ENCODE measurements at places on chromosomes 3 and 15. TPM values are rescaled to one million over a fixed set of nuclear protein-coding genes. Genes with fewer than 3 reads are reported as not detected.

DNA sequence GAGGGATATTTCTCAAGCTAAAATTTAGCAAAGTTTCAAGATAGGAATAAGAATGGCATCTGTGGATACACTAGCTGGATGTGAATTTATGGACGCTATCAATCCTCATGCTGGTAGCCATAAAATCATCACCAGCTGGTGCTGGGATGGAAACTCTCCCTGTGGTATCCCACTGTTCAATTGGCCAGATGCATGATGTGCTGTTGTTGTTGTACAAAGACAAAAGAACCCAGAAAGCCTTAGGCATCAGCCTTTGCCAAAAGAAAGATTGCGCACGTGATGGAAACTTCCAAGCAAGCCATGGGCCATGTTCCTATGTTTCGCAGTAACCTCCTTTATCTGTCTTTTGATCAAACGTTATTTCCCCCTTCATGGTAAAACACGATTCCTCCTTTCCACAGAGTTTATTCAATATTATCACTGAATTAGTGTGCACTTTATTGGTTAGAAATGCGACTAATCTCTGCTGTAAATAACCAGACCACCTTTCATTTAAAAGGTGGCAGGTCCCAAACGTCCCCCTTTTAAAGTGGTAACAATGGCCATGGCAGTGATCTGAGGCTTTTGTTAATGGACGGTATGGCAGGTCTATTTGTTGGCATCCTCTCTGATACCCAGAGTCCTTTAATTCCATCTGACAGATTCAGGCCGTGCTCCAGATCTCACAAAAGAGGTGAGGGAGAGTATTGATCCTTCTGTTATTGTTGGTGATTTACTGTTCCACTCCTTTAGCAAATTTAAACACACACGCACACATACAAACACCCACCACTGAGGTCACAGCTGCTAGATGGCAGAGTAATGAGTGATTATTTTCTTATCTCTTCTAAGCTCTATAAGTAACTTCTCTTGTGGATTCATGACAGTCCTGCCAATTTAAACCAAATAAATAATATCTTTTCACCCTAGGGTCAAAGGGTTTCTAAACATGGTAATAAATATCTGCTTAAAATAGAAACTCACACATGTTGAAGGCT is 291.2 kb upstream of the KCNMB2 start:
- DNase-seq, result no peak

DNA sequence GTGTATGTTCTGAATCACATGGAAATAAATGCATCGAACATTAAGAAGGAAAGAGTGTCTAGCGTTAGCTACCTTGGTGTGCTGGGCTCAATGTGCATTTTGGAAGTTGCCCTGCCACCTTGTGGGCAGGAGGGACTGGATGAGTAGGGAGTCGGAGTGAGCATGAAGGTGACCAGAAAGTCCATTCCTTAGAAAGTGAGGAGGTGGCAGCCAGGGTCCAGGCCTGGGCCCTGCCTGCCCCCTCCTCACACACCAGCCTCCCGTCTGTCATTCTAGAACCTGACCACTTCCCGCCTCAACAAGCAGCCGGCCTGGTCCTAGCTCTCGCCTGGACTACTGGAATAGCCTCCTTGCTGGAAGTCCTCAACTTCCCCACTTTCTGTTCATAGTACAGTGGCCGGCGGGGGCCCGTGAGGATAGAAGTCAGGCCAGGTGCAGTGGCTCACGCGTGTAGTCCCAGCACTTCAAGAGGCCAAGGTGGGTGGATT is 10.2 kb upstream of the GATA2 start:
- no peak for DNase-seq

GRCh38 chr15:48644467-48644826 is 1.1 kb downstream of the FBN1 start:
- peak; percentile 27 for DNase-seq

DNA sequence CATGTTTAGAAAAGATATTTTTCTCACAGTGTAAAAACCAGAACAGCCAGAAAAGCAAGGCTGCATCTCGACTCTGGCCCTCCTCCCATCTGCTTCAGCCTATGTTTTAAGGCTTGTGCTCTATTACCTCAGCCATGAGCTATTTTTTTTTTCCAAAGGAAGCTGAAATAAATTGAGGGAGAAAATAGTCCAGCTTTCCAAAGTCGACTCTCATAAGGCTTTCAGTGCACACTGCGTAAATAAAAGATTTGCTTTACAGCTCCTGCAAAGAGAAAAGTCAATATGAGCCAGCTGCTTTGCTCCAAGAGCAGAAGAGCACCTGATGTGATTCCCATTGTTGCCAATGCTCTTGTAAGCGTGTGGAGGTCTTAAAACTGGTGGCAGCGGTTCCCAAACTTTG is 26.7 kb downstream of the SCG3 start:
- no peak for DNase-seq

DNA sequence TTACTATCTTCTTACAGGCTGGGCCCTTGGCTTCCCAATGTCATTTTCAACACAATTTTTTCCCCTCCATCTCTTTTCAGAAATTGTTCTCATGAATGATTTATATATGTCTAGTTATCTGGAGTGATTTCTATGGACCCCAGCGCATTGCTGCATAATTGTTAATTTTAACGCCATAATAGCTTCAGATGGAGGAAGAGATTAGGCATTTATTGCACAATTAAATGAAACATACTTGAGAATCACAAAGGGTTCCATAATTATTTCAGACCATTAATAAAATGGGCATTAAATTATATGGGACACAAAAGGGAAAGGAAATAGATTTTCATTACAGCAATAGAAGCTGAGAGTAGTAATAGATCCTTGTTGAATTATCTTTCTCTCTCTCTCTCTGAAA is 70.3 kb upstream of the SOX14 start:
- DNase-seq, result no peak

DNA sequence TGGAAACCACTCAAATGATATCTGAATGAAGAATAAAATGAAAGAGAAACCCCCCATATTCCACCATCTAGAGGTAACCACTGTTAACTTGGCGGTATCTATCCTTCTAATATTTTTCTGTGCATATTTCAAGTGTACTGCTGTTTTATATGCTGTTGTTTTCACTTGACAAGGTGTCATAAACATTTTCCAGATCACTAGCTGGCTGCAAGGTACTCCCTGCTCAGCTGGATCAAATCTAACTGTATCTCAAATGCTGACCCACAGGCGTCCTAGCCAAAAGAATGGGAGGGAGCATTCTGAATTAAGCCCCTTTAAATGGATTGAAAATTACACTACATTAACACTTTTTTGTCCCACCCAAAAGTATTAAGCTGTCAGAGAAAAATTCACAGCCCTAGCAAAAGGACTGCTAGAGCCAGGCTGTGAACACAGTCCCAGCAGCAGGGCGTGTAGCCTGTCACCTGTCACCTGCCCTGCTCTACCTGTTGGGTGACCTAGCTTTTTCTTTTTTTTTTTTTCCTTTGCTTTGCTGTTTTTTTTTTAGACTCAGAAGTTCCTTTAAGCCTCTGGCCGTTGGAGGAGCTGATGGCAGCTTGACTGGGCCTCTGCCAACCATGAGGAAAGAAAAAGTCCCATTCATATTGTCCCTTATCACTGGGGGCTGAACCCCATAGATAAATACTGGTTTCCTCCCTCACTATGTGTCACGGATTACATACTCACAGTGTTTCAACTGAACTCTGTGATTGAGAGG is 93.7 kb upstream of the TSC22D2 start:
- peak; percentile 44 for DNase-seq

DNA sequence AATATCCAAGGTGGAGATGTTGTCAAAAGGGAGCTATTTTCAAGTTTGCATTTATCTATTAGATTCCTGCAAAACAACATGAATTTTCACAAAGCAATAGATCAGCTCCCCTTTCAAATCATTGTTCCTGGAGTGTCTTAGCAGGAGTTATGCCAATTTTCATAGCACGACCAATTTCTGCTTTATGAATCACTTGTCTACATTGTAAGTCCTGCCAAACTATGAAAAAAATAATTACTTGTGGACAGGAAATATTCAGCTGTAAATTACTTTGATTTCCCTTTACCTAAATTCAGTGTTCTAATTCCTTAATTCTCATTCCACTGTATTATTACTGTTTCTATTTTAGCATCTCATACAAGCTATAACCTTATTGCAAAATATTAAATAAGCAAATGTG is 1289.6 kb downstream of the NSUN3 start:
- DNase-seq, result no peak

GRCh38 chr3:53075743-53076140 is 29.9 kb upstream of the SFMBT1 start:
- DNase-seq, result no peak

DNA sequence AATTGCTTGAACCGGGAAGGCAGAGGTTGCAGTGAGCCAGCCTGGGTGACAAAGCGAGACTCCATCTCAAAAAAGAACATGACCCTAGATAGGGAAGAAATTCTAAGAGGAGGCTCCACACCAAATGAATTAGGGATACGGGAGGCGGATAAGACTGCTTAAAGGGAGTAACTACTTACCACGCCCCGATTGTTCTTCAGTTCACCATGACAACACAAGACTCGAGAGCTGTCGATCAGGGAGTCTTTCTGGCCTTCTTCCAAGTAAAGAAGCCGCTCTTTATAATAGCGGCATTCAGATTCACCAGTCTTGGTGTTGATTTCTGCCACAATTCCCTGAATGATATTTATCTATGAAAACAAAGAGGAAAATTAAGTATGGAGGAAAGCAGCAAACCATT is 53.9 kb upstream of the TASOR start:
- no peak for DNase-seq

DNA sequence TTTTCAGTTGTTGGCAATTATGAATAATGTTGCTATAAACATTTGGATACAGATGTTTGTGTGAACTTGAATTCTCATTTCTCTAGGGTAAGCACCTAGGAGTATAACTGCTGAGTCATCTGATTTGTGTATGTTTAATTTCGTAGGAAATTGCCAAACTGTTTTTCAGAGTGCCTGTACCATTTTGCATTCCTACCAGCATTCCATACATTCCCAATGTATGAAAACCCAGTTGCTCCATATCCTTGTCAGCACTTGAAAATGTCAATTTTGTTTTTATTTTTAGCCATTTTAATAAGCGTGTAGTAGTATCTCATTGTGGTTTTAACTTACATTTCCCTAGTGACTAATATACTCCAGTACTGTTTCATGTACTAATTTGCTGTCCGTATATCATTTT is 98.5 kb upstream of the TSC22D2 start:
- no peak for DNase-seq

DNA sequence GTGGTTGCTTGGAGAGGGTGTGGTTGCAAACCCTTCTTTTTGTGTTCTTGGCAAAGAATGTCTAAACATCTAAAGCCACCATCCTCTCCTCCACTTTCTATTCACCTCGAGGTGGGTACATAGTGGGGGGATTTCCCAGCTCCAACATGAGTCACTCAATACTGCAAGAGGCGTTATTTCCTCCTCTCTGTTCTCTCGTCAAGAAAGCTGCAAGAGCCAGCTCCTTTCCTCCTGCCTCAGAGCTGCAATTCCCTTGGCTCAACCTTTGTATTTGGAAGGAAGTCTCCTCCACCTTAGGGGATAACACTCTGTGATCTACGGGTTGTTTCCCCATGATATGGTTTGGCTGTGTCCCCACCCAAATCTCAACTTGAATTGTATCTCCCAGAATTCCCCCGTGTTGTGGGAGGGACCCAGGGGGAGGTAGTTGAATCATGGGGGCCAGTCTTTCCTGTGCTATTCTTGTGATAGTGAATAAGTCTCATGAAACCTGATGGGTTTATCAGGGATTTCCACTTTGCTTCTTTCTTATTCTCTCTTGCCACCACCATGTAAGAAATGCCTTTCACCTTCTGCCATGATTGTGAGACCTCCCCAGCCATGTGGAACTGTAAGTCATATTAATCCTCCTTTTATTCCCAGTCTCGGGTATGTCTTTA is 138.4 kb downstream of the PLCL2 start:
- DNase-seq, result no peak

DNA sequence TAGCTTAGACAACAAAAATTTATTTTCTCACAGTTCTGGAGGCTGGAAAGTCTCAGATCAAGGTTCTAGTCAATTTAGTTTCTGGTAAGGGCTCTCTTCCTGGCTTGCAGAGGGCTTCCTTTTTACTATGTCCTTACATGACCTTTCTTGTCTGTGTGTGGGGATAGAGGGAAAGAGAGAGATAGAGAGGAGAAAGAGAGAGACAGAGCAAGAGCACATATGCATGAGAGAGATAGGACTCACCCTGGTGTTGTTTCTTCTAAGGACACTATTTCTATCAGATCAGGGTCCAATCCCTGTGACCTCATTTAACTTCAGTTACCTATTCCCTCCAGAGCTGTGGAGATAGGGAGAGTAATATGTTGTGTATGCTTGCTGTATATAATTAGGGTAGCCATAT is 44.9 kb upstream of the TEX9 start:
- no peak for DNase-seq

- DNase-seq, result peak; percentile 15
Observed at GRCh38 chr15:98668566-98669308, 20.4 kb downstream of the IGF1R start.

DNA sequence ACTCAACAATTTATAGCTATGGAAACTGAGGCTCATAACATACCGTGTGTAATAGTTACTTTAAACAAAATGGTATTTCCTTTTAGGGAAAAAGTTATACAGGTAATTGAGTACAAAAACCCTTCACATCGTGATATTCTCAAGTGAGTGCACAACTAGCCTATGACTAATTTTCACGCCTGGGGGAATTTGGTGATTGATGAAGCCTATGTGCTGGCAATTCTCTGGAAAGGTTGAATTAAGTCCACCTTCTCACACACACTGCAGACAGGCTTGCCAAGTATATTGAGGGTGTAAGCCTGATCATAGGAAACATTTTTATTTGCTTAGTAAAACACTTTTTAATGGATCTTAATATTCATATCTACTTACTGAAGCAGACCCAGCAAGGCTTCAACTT is 41.3 kb upstream of the ROBO2 start:
- DNase-seq, result no peak

- no peak for DNase-seq
Observed at GRCh38 chr15:98528046-98528725, 120.2 kb upstream of the IGF1R start.

- DNase-seq, result no peak
Observed at GRCh38 chr3:170247875-170248274, 25.7 kb downstream of the PRKCI start.

GRCh38 chr3:186653984-186654383 is 11.8 kb upstream of the HRG start:
- no peak for DNase-seq

- no peak for DNase-seq
Observed at GRCh38 chr3:4985330-4986174, 6.3 kb downstream of the BHLHE40 start.

GRCh38 chr15:31004220-31004733 is 12.8 kb upstream of the MTMR10 start:
- peak; percentile 96 for DNase-seq

- no peak for DNase-seq
Observed at GRCh38 chr3:188417766-188418165, 263.8 kb downstream of the LPP start.

LRIG1 gene
- 12.9 TPM for total RNA-seq

C3orf22 gene
- not detected for total RNA-seq

LDHAL6B gene
- total RNA-seq, result not detected

WWTR1 gene
- total RNA-seq, result 0.54 TPM

PFN2 gene
- total RNA-seq, result 1.9 TPM

DNAJC19 gene
- total RNA-seq, result 21.3 TPM

ARNT2 gene
- total RNA-seq, result 0.54 TPM

CIP2A gene
- total RNA-seq, result 6.5 TPM

STXBP5L gene
- not detected for total RNA-seq

ENTPD3 gene
- total RNA-seq, result not detected

ST3GAL6 gene
- total RNA-seq, result 2.7 TPM

SCG5 gene
- 0.27 TPM for total RNA-seq
